Astrocyte of the spinal cord (primary cell): ENCODE measurements at places on chromosomes 11 and 22.

DNA sequence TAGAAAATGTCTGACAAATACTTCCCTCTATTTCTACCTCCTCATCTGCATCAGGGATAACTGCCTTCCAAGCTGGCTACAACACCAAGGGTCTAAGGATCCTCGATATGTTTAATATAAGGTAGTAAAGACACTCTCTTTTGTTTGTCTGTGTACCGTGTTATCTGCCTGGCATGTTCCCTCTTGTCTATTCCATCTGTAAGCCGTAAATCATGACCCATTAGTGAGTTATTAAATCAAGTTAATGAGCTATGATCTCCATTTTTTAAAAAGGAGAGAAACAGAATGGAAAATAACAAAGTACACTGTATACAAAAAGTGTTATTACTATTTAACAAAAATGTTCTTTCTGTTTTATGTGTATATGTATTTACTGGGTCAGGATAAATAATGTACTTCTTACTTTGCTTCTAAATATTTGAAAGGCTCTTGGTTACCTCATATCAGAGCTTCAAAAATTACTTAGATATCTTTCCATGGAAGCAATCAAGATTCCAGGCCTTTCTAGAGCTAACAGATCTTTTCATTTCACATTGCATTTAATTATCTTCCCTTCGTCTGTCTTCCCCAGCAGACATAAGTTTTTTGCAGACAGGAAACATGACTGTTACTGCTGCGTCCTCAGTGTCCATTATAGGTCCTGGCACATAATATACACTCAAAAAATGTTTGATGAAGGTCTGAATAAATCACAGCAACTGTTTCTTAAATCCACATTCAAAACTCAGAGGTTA is 342.6 kb upstream of the CCDC90B start:
- DNase-seq, result no peak

DNA sequence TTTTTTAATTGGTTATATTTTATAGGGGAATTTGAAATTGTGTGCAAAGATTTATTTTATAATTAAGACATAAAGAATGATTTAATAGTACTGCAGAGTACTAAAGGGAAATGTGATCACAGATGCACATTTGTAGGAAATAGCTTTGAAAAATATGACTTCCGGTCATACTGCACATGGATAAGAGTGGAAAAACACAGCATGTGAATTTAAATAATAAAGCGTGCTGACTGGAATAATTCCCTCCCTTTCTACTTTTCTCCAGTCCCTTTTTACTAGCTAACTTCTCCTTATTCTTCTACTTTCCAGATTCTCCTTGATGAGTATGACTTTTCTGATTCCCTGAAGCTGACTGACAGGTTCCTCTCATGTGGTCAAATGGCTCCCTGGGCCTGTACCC is 238.4 kb upstream of the CTSC start:
- no peak for DNase-seq

GRCh38 chr11:64489831-64490441 is 101.1 kb upstream of the SLC22A12 start:
- DNase-seq, result peak; percentile 9

- DNase-seq, result no peak
Measured at GRCh38 chr22:24408630-24409029, 18.8 kb upstream of the ADORA2A start.

DNA sequence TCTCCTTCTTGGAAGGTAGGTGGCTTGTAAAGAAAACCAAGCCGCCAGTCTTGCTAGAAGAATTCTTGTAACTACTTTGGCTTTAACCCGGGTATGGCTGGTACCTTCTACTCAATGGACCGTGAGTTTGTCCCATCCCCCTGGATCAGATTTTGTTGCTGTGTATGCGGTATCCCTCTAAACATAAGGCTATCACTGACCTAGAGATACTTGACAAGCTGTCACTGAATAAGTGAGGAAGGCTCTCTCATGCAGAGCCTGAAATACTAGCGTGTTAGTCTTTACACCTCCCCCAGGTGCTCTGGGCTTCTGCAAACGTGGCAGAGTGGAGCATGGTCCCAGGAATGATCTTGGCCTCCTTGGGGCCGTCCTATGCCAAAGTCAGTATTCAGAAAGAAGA is 34.5 kb downstream of the GLB1L2 start:
- DNase-seq, result no peak

DNA sequence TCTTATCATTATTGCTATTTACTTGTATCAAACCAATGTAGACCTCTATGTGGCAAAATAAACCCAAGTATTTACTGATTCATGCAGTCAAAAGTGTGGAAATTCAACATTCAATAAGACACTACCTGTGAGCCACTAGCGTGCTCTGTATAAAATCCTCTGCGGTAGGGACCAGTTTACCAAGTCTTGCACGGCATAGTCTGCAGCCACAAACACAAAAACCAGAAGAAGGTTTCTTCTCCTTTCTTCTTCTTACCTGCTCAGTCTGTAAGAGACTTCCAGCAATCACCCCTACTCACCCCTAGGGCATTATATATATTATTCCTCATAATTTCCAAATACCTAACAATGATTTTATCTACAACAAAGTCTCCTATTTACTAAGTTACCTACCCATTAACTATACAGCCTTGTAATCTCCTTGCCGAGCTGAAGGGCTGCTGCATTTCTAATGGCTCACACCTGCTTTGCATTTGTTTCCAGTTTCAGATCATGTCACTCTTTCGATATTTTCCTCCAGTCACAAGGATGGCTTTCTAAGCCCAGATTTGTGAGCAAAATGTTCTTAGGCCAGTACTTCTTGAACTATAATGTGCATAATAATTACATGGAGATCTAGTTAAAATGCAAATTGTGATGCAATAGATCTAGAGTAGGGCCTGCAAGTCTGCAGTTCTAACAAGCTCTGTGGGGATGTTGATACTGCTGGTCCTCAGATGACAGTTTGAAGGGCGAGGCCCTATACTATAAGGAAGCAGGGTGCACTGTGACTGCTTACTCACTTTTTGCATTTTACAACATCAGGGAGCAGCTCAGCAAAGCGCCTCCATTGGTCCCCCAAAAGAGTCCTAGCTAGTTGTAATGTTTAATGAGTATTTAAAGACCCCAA is 191.9 kb upstream of the DDI1 start:
- DNase-seq, result no peak

DNA sequence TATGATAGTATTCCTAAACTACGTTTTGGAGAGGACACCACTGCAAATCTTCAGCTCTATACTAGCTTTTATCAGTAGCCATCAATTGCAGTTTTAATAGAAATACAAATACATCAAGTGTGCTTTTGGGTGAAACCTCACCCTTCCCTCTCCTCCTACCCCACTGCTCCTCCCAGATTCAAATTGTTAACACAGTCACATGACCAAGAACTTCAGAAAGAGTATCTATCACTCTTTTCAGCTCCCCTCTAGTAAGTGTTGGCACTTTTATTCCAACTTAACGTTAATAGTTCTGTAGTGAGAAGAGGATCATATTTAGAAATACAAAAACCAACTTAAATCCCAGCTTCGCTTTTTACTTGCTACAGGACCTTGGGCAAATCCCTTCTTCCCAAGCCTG is 17.0 kb downstream of the RRAS2 start:
- DNase-seq, result no peak

GRCh38 chr11:74138021-74138420 is 32.8 kb downstream of the C2CD3 start:
- peak; percentile 69 for DNase-seq

DNA sequence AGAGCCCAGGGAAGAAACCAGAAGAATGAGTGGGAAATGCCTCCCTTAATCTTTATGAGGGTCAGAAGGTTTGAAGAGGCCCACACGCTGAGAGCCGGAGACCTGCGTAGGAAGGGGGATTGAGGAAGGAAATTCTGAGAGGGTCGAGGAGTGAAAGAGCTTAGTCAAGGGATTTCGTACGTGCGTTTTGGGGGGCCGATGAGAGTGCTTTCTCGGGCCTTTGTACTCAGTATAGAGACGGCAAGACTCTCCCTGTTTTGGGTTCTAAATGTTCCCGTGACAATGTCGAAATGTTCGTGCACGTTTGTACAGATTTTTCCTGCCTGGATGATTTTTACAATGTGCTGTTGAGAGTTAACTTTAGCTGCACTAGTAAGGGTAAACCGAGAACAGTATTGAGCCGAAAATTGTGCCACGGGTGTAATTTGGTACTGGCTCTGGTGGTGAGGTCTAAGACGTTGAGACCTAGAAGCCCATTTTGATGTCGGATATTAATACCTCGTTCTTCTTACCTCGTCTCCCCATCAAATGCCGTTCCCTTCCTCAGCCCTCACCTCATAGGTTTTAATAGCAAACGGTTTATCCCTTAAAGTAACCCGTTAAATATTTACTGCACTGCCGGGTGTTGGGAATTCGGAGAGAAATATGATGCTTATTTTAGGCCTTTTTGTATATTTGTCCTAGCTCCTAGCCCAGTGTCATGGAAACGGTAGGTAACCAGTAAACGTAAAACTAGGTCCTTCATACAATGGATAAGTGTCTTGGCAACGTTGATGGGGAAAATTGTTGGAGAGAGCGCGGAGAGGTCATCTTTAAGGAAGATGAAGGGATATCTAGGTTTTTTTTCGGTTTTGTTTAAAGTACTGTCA is 734 bp downstream of the C11orf58 start:
- DNase-seq, result peak; percentile 42

DNA sequence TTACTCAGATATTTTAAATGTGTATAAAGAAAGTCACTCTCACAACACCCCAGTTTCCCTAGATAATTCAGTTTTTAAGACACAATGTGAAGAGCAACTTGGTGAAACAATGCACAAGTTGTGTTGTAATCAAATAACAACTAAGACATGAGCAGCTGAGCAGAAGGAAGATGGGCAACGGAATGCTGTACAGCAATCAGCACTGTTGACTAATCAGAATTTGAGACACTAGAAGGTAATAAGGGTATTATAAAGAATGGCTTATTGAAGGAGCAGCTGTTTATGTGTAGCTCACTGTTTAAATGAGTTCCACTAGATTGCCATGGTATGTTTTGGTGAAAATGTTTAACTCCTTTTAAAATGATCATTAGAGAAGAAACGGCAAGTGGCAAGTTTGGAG is 60.1 kb downstream of the SOX6 start:
- DNase-seq, result no peak

DNA sequence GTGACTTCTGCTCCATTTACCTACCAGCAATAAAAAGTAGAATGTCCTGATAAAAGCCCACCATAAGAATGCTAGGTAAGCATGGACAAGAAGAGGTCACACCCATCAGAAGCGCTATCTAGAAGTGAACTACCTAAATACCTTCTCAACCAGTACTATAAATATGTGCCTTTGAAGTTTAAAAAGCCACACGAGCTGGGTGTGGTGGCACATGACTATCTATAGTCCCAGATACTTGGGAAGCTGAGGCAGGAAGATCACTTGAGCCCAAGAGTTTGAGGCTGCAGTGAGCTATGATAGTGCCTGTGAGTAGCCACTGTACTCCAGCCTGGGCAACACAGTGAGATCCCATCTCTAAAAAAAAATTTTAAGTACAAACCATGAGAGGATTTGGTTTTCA is 66.7 kb downstream of the PACSIN2 start:
- no peak for DNase-seq

DNA sequence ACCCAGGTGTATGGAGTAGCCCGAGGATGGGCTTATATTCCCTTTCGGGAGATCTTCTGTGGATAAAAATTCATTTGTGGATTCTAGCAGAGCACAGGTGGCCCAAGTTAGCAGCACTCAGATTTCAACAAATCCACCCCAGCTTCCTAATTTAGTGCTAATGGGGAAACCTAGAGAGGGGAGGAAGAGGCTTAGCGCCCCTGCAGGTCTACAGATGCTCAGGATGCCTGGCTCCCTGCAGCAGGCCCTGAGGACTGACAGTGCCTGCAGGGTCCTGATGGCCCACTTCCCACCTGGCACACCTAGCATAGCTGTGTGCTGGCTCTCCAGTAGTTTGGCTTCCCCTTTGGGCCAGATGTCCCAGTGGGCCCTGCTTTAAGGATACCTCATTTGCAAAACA is 6.5 kb downstream of the DGAT2 start:
- no peak for DNase-seq

DNA sequence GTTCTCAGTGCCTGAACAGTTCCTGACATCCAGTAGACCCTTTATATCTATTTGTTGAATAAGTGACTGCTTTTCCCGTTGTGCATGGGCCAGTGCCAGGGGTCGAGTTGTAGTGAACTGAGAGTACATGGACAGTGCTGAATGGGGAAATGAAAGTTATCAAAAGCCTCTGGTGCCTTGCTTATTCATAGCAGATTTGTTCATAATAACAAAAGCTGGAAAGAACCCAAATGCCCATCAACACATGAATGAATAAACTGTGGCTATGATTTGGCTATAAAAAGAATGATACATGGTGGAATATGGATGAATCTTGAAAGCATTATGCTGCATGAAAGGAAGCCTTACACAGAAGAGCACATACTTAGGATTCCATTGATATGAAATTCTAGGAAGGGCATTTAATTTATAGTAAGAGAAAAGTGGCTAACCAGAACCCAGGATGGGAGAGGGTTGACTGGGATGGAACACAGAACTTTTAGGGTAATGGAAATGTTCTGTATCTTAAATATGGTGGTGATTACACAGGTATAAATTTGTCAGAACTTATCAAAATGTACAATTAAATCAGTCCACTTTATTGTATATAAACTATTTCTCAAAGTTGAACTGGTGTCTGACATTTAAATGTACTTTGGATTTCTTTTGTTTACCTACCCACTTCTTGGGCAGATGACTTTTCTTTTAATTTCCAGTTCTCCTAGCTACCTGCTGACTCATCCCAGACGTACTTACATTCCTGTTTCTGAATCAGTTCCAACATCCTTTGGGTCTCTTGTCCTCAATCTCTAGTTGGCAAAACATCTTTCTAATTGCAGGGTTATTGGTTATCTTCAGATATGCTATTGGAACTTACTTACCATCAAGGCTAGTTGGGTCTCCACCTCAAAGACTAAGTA is 42.8 kb downstream of the PACS1 start:
- DNase-seq, result peak; percentile 89
